CD8-positive, alpha-beta memory T cell (primary cell): ENCODE measurements at places on chromosomes 4 and X. TPM values are rescaled to one million over a fixed set of nuclear protein-coding genes. Genes with fewer than 3 reads are reported as not detected.

The TSPAN7 gene
- not detected for total RNA-seq

The MAGEA11 gene
- not detected for total RNA-seq

The SPANXN4 gene
- not detected for total RNA-seq

The SH3TC1 gene
- total RNA-seq = 8.9 TPM

The SPANXB1 gene
- not detected for total RNA-seq

The IL13RA2 gene
- total RNA-seq = not detected

GRCh38 chr4:112348488-112349158, 51.5 kb downstream of the ALPK1 start:
- no peaks in the 10 kb centered on the region for H3K27me3 ChIP-seq
- no peak overlapping the region for H3K4me3 ChIP-seq
- no peak for DNase-seq
- no peaks in the 10 kb centered on the region for H3K36me3 ChIP-seq
- no peaks in the 10 kb centered on the region for H3K4me1 ChIP-seq

DNA sequence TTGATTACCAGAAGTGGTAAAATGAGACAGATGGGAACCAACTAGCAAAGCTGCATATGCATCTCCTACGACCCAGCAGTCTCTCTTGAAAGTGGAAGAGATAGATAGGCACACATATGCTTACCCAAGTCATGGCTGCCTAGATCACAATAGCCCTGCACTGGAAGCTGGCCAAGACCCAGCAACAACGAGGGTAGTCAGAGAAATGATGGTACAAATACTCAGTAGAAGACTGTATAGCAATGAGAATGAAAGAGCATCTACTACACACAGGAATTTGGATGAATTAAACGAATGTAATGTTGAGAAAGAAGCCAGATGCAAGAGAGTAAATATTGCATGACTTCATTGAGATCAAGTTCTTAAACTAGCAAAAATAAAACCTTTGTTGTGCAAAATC, 100.3 kb upstream of the FAT1 start:
- no peak overlapping the region for H3K4me3 ChIP-seq
- no peak overlapping the region for H3K27ac ChIP-seq
- DNase-seq = no peak
- H3K27me3 ChIP-seq = no peaks in the 10 kb centered on the region

- H3K27ac ChIP-seq = no peak overlapping the region
- H3K4me1 ChIP-seq = no peaks in the 10 kb centered on the region
- DNase-seq = no peak
- no peaks in the 10 kb centered on the region for H3K36me3 ChIP-seq
- no peak overlapping the region for H3K4me3 ChIP-seq
Measured at GRCh38 chrX:134174859-134175258, 62.1 kb upstream of the CCDC160 start.

DNA sequence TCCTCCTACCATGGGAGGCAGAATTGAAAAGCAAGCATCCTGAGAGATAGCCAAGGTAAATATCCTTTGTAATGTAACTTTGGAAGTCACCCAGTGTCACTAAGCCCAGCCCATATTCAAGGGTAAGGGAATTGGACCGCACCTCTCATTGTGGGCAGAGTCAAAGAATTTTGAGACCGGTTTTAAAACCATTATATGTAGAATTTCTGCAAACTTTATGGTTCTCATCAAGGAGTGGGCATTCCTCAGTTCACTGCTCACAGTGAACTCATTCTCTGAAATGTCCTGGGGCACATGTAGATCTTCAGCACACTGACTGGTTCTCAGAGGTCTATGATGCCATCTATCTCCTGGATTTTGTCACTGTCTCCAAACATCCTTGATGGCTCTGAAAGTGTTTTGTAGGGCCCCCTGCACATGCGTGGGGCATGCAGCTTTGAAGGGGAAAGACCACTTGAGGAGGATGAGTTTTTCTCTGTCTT, 35.3 kb upstream of the CHRNA9 start:
- no peaks in the 10 kb centered on the region for H3K36me3 ChIP-seq
- H3K4me3 ChIP-seq = no peak overlapping the region
- H3K27ac ChIP-seq = no peak overlapping the region
- DNase-seq = no peak
- H3K27me3 ChIP-seq = no peaks in the 10 kb centered on the region

- H3K27me3 ChIP-seq = no peaks in the 10 kb centered on the region
- H3K36me3 ChIP-seq = no peaks in the 10 kb centered on the region
- H3K4me1 ChIP-seq = no peaks in the 10 kb centered on the region
- no peak overlapping the region for H3K4me3 ChIP-seq
- no peak for DNase-seq
Measured at GRCh38 chr4:164606478-164606877, 147.5 kb upstream of the SMIM31 start.
